ENCODE measurements at places on chromosomes 12 and 14. TPM values are rescaled to one million over a fixed set of nuclear protein-coding genes. Genes with fewer than 3 reads are reported as not detected.

Gene B4GALNT1
- 5.8 TPM for total RNA-seq

Gene XPOT
- 45.2 TPM for total RNA-seq

Gene CCDC197
- total RNA-seq = not detected

Gene RERG
- not detected for total RNA-seq

Gene KRT82
- not detected for total RNA-seq

Gene GALNT8
- total RNA-seq = 1.1 TPM

Gene C12orf50
- total RNA-seq = not detected

Gene SERPINA12
- not detected for total RNA-seq

Gene GNG2
- not detected for total RNA-seq

Gene GLS2
- 6.9 TPM for total RNA-seq

Gene DBX2
- total RNA-seq = not detected

Gene WNT5B
- total RNA-seq = 0.08 TPM

Gene RNASE3
- not detected for total RNA-seq

Gene TMEM30B
- total RNA-seq = 50.2 TPM

Gene SYCP3
- total RNA-seq = not detected

Gene CCDC77
- total RNA-seq = 3.5 TPM

Gene NELL2
- not detected for total RNA-seq

Gene IQSEC3
- not detected for total RNA-seq

Gene GALNT16
- total RNA-seq = not detected

All from HT-29 (cell line).